CD4-positive, alpha-beta T cell treated with Interleukin-12 subunit alpha and Interleukin-12 subunit beta, for 1 hour (primary cell): ENCODE measurements at places on chromosomes 1 and 21.

DNA sequence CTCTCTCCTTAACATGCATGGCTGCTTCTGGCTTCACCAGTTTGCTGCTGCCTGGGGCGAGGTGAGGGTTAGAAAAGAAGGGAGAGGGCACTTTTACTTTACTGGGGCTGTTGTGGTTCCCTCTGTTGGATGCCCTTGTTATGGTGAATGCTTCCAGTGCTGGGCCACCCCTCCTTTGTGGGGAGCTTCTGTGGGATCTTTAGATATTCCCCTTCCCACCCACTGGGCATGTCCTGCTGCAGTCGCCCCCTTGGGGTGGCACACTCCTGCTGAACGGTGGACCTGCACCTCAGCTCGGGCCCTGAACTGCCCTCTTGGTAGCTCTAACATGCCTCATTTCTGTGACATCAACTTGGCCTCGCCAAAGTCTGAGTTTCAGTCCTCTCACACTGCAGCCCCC, 6.0 kb downstream of the TNN start:
- DNase-seq, result no peak

DNA sequence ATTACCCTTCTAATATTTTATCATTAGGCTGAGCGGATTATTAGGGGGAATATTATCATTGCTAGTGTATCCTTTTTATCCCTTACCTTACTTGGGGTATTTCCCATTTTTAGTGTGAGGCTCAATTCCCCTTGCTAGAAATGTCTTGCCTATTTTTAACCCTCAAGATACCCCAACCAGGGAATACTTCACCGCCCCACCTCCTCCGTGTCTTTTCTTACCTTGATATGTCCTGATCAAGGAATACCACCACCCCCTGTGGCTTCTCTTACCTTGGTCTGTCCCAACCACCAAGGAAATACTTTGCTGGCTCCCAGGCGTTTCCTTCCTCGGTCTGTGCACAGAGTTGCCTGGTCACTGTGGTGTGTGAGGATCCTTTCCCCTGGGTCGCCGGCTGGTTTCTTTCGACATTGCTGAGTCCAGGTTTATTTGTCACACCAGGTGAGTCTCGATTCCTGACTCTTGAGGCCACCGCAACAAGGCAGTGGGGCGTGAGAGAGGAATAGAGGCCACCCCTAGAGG, 57.8 kb downstream of the SERINC2 start:
- DNase-seq, result no peak

GRCh38 chr1:43329995-43330751, 7.4 kb upstream of the MPL start:
- no peak for DNase-seq

DNA sequence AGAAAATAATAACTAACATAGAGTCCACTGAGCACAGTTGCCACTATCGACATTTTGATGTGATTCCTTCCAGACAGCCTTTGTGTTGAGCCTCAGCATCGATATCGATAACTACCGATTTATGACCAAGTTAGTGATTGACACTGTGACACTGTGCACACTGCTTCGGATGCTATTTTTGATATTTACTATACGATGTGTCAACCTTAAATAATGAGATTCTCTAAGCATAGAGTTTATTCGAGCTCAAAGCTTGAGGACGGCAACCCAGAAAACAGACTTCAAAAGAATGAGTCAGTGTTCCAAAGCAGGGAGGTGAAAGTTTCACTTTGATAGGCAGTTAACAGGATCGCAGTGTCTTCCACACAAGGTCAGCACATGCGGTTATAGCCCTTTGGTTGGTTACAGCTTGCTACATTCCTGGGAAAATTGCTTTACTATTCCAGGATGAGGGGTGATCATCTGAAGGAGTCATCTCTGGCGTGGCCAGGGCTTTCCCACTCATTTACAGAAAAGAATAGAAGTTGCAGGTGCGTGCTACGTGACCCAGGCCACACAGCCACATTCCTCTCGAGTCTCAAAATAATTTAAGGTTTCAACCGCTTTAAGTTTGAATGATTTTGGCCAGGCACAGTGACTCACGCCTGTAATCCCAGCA, 53.6 kb upstream of the EFHD2 start:
- no peak for DNase-seq

- DNase-seq, result no peak
These were observed 25.3 kb upstream of the DPH5 start for GRCh38 chr1:101050869-101051268.

- no peak for DNase-seq
These were observed 33.4 kb downstream of the BATF3 start for GRCh38 chr1:212666116-212666775.

DNA sequence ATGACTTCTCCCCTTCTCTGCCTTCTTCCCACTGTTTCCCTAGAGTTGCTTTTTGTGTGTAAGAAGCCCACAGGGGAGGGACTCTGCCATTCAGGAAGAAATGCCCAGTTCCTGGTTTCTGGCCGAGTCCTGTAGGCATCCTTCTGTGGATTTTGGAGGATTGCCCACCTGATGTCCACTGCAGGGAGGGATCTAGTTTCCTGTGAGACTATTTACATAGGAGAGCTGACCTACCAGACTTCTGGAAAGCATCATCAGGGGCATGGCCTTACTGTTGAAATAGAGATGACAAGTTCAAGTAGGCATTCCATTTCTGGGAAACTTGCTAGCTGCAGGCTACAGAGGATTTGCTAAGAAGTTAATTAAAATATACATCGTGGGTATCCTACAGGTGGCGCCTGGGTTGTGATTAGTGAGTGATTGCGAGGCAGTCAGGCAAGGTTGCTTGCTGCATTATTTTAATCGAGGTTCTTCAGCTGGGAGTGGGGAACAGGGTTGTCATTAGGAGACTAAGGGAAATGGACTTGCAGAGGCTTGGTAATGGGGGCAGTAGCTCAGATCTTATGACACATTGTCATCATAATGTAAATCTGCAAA, 148.7 kb downstream of the HHAT start:
- no peak for DNase-seq

DNA sequence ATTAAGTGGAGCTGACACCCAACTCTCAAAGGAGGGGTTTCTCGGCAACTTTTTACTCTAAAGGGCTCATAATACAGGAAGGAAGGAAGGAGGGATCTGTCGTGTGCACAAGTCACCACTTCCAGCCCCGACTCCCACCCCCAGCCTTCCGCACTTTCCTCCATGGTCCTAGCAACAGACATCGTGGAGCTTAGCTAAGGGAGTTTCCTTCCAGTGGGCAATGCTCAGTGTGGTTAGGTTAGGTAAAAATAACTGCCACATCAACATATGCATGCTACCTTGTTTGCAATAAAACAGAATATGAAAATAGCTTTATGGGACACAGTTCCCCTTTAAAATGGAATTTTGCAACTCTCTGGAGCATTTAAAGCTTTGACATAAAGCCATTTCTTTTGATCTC, 35.2 kb downstream of the KANK4 start:
- DNase-seq, result no peak

DNA sequence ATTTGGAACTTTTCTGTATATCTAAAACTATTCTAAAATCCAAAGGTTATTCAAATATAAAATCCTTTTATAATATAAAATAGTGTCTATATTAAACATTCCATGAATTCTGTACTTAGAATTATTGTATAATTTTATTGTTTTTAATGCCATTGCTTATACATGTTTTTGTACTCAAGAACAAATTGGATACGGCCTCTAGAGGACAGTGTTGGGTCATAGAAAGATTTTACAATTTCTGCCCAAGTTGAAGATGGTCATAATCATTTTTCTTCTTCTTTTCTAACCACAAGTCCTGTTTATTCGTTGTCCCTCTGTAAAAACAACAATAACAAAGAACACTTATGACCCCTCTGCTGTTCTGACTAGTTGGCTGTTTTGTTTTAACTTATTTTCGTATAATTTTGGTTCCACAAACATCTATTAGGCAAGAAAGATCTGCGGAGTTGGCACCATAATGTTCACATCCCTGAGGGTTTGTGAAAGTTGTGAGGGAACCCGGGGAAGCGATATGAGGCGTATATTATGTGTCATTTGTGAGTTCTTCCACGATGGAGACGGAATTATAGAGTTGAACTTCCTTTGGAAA, 75.7 kb upstream of the KIF26B start:
- no peak for DNase-seq

DNA sequence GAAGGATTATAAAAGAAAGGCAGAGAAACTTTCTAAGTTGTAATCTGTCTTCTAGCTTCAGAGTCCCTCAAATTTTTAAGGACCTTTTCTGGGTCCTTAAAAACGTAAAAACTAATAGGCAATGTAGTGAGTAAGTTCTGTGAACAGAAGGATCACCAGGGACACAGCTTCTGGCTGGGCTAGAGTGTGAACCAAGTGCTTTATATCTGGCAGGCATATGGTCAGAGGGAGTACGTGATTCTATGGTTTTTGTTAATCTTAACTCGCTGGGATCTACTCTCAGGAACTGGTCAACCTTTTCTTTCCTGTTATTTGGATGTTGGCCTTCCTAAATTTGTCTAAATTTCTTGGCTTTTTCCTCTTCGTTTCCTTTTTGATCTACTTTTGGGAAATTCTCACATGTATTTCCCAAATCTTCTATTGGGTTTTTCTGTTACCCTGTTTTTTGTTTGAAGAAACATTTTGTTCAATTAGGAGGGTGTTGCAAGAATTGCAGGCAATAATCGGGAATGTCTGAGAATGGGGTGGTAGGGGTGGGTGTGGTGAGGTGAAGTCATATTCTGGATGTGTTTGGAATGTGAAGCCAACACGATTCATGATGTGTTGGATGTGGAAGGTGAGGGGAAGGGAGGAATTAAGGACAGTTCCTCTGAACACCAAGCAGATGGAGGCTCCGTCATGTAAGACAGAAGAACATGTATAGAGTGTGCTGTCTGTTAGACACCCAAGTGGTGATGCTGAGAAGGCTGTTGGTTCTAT, 193.2 kb downstream of the FMN2 start:
- no peak for DNase-seq
